ENCODE measurements at places on chromosomes 7 and 10.

DNA sequence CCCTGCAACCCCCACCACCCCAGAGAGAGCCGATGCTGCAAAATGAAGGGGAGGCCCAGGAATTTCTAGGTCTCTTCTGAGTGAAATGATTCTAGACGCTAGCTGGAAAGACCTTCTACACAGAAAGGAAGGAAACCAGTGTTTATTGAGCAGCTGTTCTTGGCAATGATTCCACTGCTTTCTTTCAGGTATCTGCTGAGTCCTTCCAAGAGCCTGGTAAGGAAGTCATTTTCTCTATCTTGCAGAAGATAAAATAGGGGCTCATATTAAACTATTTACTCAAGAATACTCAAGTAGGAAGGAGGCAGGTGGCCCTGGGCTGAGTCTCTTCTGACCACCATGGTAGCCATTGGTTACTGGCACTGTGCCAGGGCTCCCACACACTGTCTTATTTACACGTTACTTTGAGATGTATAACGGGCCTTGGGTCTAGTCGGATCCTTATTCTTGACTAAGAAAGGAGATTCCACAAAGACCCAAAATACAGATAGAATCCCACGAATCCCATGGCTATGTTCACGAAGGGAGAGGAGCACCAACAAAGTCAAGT lies 112.1 kb downstream of the GALNT11 start:
- no peak for DNase-seq

DNA sequence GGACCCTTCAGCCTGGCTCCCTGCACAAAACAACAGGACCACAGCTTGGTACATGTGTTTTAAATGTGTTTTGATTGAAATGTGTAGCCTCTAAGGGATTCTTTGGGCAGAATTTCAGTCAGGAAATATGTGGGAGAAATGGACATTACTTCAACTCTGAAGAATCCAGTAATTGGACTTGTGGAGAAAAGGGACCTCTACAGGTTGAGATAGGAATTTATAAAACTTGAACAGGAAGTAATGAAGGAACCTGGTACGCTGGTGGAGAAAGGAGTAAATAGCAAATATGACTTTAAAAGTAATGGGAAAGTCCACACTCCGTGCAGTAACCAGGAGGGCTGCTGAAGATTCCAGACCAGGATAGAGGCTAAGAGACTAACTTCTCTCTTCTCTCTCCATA lies 220.5 kb downstream of the LHFPL3 start:
- no peak for DNase-seq

DNA sequence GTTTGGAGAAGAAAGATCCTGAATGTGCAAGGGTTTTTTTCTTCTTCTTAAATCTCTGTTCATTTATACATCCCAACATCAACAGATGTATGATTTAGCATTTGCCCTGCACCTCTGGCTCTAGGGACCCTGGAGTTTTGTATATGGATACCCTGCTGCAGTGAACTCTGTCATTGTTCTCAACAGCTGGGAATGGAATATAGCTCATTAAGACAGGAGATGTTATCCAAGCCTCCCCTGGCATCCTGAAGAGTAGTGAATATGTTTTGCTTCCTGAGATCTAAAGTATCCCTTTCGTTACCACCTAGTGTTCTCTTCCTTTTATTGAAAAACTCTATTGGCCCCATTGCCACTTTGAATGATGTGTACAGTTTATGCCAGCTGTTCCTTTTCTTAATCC lies 275.9 kb downstream of the EXOC4 start:
- no peak for DNase-seq

DNA sequence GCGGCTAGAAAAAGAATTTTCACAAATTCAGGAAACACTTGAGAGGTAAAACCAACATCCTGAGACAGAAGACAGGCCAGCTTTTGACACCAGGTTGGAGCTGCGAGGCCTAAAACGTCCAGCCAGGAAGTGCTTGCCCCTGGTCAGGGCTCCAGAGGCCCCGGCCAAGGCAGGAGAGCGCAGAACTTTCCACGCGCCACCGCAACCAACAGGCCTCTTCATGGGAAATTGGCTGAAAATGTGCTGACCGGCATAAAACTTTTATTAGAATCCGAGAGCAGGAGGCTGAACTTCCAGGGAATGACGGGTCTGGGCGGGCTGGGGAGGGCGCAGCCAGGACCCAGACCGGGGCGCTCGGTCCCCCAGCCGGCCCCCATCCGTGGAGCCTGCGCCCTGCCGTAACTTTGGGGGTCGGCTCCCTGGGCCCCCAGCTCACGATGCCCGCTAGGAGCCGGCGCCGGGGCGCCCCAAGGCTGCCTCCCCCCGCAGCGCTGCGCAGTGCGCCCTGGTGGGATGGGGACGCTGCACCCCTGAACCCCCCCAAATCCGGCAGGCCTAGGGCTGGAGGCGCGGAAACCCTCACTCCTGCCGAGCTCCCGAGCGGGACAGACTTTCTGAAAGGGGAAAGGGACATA lies 414.0 kb upstream of the MKI67 start:
- no peak for DNase-seq

DNA sequence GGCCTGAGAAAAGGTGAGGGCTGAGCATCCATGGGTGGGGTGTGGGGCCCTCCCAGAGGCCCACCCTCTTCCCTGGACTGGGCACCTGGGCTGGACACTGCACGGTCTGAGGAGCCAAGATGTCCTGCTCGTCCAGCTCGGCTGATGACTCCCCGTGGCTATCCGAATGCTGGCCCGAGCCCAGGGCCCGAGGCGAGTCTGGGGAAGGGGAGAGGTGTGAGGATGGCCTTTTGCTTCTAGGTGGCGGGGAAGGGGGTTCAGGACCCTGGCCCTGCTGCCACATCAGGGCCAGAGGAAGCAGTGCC lies 7.1 kb downstream of the NACAD start:
- DNase-seq, result peak; percentile 19

DNA sequence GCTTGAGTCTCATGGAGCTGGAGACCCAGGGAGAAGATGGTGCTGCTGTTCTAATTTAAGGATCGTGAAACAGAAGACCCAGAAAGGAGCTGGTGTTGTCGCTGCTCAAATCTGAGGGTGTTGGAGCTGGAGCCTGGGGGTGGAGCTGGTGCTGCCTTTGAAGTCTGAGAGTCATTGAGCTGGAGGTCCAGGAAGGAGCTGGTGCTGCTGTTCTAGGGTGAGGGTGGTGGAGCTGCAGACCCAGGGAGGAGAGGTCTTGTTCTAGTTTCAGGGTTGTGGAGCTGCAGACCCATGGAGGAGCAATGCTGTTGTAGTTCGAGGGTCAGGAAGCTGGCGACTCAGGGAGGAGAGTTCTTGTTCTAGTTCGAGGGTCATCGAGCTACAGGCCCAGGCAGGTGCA lies 84.1 kb upstream of the ZNF479 start:
- no peak for DNase-seq

DNA sequence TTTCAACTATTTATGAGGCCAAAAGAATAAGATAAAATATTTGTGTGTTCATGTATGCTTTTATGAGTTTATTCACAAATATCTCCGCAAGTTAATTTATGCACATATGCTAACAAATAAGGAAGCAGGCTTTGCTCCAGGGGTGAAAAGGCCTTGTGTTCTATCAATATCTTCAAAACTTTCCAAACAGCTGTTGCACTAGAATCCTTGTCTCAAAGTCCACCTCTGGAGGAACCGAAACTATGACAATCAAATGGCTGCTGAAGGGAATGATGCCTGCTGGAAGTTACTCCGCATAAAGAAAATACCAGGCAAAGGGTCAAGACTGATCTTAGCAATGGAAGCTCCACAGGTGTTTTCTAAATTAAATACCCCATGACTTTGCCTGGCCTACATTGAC lies 145.0 kb upstream of the GHITM start:
- no peak for DNase-seq

DNA sequence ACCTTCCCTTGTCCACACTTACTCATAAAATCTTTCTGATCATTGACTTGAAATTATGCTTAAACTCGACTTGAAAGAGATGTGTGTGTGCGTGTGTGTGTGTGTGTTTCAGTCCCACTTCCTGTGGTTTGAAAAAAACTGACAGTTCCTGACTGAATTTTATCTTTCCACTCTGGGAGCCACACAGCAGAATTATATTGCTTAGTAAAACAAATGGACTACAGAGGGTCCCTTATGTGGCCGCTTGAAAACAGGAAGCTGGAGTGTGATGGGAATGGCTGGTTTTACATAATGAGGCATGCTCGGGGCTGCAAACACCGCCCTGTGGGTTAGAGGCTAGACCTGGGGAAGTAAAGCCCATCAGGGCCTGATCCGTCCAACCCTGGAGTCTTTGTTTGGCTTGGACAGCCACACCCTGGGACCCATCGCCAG lies 54.8 kb downstream of the LYZL1 start:
- DNase-seq, result no peak

GRCh38 chr10:7697426-7697825 lies 5.7 kb upstream of the ITIH2 start:
- no peak for DNase-seq

- DNase-seq, result no peak
Measured at GRCh38 chr7:95028683-95029082, 121.3 kb downstream of the PPP1R9A start.

- DNase-seq, result no peak
Measured at GRCh38 chr7:42193471-42194129, 43.4 kb downstream of the GLI3 start.

- DNase-seq, result peak; percentile 19
Measured at GRCh38 chr10:128055061-128055868, 71.0 kb downstream of the MKI67 start.

DNA sequence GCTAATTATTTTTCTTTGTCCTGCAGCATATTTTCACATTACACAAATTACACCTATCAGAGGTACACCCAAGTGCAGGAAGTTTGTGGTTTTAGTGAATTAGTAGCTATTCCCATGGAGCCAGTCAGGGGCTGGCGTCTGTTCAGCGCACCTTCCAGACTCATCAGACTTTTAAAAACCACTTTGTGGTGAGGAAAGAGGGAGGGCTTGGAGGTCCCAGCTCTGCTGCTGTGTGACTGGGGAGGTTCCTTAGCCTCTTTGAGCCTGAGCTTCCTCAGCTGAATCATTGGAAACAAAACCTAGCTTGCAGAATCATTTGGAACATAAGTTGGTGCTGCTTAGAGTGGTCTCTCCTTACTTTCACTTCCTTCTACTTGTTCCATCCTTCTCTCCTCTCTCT lies 175.4 kb downstream of the SORCS3 start:
- no peak for DNase-seq

DNA sequence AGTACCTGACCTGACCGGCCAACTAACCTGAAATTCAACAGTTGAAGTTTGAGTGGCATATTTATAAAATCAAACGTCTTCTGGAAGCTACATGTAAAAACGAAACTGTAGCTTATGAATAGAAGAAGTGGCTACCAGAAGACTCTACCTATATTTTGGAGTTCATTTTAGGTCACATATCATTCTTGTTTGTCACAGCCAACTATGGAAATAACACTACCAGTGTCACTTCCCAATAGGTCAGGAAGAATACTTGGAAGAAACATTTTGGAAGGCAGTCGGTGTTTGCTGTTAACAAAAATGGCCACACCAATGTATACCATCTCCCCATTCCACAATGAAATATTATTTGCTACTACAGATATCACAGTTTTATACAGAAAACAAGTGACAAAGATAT lies 12.6 kb downstream of the TWIST1 start:
- no peak for DNase-seq

DNA sequence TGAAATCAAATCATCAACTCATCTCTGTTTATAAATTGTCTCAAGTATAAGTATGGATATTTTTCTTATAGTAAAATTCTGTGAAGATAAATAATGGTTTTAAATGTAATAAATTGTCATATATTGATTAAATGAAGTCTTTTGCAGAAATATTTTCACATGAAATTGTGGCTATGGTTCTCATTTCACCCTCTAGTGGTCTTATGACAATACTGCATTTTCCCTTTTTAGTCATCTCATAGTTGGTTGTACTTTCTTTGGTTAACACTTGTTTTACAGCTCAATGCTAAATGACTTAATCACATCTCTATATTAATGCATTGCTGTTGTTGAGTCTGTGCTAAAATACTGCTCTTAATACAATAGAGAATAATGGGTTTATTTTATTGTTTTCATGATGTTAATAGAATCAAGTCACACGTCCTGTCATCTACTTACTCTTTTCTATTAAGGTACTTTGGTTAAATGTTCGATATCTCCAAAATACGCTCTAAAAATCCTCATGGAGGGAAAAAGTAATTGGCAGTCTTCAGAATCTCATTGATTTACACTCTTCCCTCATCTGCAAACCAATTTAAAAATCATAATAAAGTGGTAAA lies 38.0 kb upstream of the CACNA2D1 start:
- DNase-seq, result no peak

DNA sequence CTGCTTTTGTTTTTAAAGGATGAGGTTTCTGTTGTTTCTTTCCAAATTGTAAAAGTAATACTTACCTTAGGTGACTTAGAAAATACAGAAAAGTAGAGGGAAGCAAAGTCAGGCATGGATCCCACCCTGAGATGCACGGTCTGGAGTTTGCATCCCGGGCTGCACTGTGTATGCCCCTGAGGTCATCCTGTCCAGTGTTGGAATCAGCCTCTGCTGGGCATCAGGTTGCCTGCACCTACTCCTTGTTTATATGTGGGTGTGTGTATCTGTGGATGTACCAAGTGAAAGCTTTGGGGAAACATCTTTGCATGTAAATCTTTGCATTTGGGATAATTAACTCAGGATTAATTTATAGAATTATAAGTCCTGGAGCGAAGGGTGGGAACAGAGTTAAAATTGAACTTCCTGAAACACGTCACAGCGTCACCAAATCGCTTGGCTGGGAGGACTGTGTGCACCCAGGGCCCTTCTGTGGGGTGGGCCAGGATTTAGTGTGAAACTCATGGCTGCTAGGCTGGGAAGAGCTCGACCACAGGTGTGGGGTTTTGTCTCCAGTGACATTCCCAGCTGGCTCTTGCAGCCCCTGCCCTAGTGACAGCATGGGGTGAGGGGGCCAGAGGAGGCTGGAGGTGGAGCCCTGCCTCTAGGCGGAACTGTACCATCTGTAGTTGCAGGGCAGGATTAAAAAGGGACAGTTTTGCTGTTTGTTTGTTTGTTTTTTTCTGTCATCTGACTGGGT lies 27.9 kb downstream of the GTF2IRD1 start:
- no peak for DNase-seq

DNA sequence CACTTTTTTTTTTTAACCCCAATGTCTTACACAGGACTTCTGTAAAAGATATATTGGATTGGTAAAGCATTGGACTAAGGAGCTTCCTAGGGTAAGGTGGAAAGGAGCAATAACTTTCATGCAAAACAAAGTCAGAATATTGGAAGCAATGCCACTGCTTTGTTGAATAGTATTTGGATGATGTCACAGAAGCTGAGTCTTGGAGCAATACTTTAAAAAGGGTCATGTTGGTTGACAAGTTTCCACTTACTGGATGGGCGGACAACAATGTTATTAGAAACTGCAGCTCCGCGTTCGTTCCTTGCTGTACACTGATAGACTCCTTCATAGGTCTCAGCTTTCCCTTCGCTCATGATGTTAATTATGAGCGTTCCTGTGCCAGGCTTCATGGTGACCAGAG lies 101.9 kb upstream of the LAMB4 start:
- DNase-seq, result no peak

DNA sequence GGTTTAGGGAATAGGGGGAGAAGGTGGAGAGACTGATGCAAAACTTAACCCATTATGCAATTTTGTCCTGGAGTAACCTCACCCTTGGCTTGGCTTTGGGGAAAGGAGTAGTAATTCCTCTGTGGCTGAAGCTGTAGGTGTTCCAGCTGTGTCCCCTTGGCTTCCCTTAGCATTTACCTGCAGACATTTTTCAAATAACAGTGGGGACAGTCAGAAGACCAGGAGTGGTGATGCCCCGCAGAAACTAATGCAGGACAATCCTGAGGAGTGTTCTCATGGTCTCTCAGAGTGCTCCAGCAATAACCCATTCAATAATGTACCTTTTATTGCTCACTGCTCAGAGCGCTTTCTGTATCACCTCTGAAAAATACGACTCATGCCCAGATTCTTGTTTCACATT lies 282.1 kb downstream of the ZEB1 start:
- no peak for DNase-seq

GRCh38 chr7:74474271-74474865 lies 20.7 kb downstream of the GTF2IRD1 start:
- DNase-seq, result no peak

Measured in left colon (tissue), 2 donors.